Retinal pigment epithelial cell (primary cell): ENCODE measurements at places on chromosomes 16 and 17.

- DNase-seq = no peak
These were observed 9.6 kb upstream of the EIF1 start for GRCh38 chr17:41678907-41679739.

- DNase-seq = no peak
These were observed 16.4 kb downstream of the DHODH start for GRCh38 chr16:72024862-72025382.

GRCh38 chr16:15599303-15600070 lies 43.5 kb downstream of the MARF1 start:
- DNase-seq = no peak

DNA sequence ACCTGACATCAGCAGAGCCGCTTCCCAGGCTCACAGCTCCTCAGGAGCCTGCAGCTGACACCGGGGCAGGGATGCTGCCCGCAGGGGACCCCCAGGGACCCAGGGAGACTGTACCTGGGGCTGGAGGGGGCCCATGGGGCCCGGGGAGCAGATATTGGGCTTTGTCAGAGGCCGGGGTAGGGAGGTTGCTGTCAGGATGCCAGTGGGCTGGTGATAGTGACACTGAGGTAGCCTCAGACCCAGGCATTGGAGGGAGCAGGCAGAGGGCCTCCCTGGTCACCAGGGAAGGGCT lies 15.1 kb downstream of the GSE1 start:
- no peak for DNase-seq

DNA sequence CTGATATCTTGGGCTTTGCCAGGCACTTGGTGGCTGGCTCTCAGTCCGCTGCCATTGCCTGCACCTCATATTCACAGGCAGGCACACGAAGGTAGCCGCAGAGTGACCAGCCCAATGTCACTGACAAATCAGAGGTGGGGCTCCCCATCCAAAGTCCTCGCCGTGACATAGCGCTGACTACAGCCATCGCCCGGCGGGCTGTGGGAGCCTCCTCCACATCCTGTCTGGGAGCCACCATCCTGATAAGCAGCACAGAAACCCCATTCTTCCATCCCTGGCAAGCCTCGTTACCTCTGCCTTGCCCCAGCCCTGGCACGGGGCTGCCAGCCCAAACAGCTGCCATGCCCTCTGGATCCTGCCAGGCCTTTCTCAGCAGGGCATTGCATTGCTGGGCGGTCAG lies 437.8 kb downstream of the SLC39A11 start:
- DNase-seq = no peak

DNA sequence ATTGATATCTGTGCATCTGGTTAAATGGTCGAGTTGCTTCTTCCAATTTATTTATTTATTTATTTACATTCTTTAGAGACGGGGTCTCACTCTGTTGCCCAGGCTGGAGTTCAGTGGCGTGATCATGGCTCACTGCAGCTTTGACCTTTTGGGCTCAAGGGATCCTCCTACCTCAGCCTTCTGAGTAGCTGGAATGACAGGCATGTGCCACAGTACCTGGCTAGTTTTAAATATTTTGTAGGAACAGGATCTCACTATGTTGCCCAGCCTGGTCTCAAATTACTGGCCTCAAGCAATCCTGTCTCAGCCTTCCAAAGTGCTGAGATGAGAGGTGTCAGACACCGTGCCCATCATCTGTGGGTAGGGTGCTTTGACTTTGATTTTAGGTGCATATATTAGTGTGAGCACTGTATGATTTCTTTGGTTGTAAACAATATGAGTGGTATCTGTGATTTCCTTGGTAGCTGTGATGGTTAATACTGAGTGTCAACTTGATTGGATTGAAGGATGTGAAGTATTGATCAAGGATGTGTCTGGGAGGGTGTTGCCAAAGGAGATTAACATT lies 90.2 kb downstream of the BCAS3 start:
- DNase-seq = no peak

DNA sequence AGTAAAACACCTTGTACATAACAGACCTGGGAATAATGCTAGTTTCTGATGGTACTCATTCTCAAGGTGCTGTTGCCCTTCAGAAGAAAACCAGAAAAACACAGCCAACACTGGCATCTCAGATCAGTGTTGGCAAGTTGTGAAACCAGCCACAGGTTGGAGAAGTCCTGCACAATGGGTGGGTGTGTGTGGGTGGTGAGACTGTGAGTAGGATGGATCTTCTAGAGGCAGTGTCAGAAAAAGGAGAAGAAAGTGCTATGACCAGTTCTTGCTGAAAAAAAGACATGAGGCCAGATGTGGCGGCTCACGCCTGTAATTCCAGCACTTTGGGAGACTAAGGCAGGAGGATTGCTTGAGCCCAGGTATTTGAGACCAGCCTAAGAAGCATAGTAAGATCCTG lies 35.2 kb upstream of the SMIM36 start:
- DNase-seq = no peak

DNA sequence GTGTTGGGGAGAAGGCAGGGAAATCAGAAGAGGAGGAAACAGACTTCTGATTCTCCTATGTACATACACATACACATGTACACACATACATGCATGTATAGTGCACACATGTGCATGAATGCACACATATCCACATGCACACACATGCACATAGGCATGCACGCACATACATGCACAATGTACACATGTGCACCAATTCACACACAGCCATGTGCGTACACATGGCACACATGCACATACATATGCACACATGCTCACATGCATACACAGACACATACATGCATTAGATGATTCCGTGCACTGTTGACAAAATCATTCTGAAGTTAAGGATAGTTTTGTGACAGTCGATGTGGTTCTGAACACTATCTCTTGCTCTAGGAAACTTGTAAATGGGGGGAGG lies 214.0 kb upstream of the CDH13 start:
- no peak for DNase-seq

GRCh38 chr16:27974896-27975540 lies 88.5 kb downstream of the GSG1L start:
- DNase-seq = no peak

- no peak for DNase-seq
These were observed 93.5 kb downstream of the WWP2 start for GRCh38 chr16:69855592-69855991.

GRCh38 chr17:43517161-43517560 lies 29.0 kb downstream of the ETV4 start:
- DNase-seq = no peak

DNA sequence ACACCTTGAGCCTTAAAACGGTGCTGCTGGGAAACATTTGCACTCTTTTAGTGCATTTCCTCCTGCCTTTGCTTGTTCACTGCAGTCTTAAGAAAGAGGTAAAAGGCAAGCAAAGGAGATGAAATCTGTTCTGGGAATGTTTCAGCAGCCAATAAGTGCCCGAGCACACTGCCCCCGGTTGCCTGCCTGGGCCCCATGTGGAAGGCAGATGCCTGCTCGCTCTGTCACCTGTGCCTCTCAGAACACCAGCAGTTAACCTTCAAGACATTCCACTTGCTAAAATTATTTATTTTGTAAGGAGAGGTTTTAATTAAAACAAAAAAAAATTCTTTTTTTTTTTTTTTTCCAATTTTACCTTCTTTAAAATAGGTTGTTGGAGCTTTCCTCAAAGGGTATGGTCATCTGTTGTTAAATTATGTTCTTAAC lies 4.4 kb downstream of the SOX9 start:
- DNase-seq = no peak

DNA sequence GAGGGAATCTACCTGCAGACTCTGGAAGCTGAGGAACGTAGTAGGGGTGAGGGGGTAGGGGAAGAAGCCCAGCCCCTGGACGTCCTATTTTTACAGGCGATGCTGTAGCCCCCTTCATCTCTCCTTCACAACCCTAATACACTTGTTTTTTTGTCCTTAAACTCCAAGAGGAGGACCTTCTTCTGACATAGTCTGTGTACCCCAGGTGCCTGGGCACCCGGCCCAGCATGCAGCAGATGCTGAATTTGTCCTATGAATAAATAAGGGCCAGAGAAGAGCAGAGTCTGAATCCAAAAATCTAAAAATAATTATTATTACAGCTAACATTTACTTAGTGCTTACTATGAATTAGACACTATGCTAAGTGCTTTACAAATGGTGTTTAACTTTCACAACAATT lies 5.1 kb downstream of the KIF18B start:
- DNase-seq = no peak

DNA sequence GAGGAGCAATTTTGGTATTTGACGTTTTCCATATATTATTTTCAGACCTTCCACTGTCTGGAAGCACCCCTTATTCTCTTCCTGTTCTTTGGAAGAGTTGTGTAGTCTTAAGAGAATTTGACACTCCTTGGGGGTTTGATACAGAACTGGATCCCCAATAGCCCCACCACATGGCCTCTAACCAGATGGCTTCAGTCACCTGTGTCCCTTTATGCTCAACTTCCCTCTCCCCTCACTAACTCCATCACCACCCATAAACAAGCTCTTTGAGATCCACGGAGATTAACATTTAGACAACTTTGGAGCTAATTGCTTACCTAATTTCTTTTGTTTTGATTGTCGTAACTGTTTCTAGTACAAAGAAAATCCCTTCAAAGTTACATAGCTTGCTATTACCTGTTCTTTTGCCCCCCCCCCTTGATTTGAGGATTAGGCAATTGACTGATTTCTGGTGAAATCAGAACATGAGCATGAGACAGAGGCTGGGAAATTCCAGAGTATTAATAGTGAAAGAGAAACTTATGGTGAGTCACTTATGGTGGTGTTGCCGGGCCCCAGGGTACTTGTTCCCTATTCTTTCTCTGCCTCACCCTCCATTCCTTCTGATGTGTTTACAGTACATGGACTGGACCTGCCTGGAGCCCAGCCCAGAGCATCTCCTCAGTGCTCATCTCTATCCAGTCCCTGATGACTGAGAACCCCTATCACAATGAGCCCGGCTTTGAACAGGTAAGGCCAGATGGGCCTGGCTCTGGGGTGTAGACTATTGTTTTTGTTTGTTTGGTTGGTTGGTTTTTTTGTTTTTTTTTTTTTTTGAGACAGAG lies 7.5 kb downstream of the UBE2Z start:
- DNase-seq = peak; percentile 61

DNA sequence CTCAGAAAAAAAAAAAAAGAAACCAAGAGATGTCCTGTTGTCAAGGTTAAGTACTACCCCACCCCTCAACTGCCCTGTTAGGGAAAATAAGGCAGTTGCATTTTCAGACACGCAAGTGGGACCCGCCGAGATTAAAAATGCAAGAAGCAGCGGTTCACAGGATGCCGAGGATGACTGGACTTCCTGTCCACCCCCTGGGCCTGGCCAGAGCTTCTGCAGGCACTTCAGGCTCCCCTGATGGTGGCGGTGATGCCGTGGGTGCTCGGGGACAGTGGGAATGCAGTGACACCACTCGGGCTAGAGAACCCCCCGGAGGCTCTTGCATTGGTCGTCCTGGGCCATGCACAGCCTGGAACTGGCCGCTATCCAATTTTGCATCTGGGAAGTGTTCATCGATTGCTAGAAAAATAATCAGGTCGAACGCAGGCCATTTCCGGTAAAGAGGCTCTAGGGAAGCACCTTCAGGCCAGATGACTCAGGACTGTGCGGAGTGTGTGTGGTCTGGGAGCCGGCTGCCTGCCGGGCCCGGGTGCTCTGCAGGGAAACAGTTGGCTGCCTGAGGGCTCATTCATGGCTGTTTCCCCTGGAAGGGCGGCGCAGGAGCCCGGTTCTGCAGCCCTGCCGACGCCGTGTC lies 13.4 kb upstream of the CRISPLD2 start:
- DNase-seq = no peak

DNA sequence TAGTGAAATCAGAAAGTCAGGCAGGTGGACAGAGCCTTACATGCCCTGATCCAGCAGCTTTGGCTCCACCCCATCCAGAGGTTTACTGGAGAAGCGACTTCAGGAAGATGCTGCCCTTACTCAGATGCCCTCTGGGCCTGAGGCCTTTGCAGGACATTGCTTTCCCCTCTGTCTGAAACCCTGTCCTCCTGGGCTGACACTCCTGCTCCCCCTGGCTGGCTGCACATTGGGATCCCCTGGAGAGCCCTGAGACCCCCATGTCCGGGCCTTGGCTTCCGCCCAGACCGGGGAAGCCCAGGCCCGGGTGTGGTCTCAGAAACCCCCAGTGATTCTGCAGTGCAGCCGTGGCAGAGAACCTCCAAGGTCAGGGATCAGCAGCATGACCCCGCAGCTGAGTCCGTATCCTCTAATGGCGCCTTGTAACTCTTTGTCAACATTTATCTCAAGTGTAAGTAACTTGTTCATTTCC lies 36.6 kb downstream of the BCO1 start:
- DNase-seq = no peak

GRCh38 chr16:4917117-4917516 lies 19.8 kb downstream of the PPL start:
- DNase-seq = no peak

DNA sequence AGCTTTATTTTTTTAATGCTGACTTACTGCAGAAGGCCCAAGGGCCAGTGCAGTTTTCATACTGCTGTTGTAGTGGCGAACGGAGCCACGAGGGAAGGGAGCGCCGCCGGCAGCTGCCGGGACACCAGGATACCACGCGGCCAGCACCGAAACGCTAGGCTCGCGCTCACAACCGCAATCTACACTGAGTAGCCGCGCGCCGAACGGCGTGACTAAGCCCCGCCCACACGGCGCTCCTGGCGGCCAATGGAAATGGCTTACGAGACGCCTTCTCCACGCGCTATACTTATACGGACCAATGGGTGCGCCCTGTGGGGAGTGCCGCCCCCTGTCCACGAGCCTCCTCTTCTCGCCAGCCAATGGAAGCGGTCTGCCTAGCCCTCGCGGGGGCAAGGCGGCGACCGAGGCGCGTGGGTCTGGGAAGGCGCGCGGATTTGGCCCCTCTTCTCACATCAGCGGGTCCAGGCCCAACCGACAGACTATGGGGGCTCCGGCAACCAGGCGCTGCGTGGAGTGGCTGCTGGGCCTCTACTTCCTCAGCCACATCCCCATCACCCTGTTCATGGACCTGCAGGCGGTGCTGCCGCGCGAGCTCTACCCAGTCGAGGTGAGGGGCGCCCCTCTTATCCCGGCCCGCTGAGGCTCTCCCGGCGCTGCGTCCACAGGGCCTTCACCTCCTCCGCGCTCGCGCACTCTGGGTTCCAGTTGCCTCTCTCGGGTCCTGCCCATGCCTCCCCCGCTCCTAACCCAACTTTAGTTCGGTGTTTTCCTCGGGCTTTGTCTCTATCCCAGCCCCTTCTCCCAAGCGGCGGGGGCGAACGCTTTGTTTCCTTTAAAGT lies at the start of gene TMEM97:
TSS of gene TMEM97 (plus strand) at position 442 of the 839 bp plus-strand sequence. CDS start at position 482, 40 bp downstream.
- peak; percentile 91 for DNase-seq

- no peak for DNase-seq
These were observed 47.6 kb upstream of the MON1B start for GRCh38 chr16:77143364-77143763.
